ENCODE measurements at places on chromosomes 7 and 10.

- no peak for DNase-seq
Observed at GRCh38 chr10:72173619-72174296, 42.1 kb upstream of the ANAPC16 start.

- no peak for DNase-seq
Observed at GRCh38 chr10:13690281-13690825, 103.6 kb downstream of the PRPF18 start.

DNA sequence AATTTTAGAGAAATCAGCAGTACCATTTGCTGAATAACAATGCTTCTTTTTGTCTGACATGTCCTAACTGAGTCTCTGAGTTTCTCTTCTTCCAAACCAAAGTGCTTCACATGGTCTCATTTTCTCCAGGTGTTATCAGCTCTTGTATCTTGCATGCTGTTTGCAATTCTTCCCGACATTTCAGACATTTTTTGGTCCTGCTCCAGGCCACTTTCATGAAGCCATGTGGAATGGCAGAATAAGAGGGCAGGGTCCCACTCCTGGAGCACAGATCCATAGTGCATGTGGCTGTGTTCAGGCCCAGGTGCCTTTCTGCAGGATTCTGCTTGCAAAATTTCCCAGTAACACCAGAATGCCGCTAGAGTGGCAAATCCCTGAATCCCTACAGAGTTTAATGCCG is 916.2 kb downstream of the NXPH1 start:
- no peak for DNase-seq

DNA sequence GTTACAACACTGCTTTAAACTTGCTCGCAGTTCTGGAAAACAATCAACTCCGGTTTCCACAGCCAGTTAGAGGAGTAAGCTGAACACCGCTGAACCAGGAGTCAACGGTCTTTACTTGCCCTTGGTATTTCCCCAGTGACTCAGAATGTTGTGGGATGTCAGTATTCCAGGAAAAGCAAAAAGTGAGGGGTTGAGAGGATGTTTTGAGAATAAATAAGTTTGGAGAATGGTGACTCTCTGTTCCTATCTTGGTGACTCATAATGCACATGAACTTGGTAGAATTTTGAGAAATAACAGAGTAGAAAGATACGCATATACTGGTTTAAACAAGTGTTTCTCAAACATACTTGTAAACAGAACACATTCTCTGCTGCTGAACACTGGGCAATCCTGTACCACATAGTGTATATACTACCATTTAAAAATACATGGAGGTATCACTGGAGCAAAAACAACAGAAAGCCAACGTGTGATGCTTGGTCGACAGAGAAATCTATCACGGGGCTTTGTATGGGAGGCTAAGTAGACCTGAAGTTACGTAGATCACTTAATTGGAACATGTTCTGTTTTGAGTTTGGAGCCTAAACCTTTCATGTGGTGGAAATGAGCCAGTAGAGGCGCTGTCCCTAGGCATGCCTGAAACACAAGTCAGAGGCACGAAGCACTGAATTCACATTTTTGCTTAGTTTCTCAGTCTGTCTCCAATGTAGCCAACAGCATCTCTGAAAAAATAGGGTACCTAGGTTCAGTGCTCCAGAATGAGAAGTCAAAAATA is 534.3 kb downstream of the PARD3 start:
- peak; percentile 81 for DNase-seq

DNA sequence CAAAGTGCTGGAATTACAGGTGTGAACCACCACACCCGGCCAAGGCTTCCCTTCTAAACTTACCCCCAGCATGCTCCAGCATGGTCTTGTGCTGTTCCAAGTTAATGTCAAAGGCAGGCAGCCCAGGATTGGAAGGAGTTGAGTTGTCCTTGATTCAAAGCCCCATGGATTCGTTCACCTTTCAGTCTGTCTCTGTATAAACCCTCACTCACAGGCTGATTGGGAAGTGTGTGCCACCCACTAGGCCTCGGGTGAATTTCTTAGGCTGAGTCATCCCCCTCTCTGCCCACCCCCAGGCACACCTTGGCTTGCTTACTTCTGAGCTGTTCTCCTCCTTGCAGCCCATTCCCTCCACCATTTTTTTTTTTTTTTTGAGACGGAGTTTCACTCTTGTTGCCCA is 13.3 kb upstream of the PRDX3 start:
- no peak for DNase-seq

GRCh38 chr10:123901621-123902020 is 10.0 kb upstream of the CPXM2 start:
- DNase-seq = no peak

- DNase-seq = no peak
Observed at GRCh38 chr7:25250386-25250785, 22.1 kb upstream of the NPVF start.

- DNase-seq = no peak
Observed at GRCh38 chr7:33108554-33109004, 625 bp downstream of the RP9 start.

DNA sequence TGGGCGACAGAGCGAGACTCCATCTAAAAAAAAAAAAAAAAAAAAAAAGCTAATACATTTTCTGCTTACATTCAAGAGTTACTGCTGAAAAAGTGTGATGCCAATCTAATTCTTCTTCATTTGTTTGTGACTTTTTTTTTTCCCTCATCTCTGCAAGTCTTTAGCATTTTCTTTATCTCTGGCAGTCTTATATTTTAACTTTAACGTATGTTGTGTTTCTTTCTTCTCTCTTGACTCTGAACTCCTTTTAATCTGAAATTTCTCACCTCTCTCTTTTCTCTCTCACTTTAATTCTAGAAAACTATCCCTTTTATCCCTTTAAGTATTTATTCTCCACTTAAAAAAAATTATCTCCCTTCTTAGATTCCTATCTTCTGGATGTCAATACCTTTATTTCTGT is 146.5 kb downstream of the JMJD1C start:
- no peak for DNase-seq

DNA sequence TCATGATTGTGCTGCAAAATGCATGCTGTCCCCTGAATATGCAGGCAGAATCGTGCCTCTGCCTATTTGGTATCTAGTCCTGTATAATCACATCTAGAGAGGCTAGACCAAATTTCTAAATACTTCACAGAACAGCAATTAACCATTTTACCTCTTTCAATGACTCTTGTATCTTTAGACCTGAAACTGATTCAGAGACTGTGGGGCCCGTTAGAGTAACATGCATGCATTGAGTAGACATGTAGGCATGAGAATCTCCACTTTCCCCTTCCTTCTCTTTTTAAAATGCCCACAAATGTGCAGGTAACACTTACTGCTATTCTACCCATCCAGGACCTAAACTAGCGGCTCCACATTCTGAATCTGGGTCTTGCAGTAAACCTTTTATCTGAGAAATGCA is 8.8 kb downstream of the ZNF92 start:
- DNase-seq = no peak

DNA sequence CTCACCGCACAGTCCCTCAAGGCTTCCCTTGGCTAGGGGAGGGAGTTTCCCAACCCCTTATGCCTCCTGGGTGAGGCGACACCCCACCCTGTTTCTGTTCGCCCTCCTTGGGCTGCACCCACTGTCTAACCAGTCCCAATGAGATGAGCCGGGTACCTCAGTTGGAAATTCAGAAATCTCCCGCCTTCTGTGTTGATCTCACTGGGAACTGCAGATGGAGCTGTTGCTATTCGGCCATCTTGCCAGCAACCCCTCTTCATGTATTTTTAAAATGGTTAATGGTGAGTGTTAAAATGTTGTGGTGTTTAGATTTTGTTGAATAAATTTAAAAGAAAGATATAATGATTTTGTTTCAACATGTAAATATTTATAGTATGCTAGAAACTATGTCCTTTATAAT is 22.0 kb downstream of the UMAD1 start:
- no peak for DNase-seq

DNA sequence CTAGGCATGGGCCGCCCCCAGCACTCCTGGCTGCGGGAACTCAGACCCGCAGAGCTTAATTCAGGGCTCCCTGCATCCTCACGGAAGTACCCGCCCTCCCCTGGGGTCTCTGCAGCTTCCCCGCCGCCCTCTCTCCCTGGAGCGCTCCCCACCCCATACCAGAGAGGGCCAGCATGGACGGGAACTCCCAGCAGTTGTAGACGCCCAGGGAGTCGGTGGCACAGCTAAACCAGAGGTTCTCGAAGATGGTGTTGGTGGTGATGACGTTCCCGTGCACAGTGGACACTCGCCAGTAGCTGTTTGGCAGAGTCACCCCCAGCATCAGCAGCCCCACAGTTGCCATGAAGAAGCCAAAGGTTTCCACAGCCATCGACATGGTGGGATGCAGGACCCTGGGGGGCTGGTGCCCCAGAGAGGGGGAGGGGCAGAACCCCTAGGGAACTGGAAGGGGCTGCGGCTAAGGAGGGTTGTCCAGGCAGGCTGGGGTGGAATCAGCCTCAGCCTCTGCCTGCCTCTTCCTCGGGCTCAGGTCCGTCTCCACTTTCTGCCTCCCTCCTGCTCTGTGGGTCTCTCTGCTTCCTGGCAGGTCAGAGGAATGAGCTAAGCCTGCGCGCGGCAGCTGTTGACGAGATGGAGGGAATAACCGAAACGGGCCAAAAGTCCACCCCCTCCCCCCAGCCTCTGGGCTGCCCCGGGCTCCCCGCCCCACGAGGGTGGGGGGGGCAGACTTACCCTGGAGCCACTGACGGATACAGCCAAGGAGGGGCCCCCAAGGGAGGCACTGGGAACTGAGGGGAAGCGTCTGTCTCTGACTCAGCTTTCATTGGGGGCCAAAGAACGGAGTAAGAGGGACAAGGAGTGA is at the start of gene CLDN15:
Gene CLDN15, minus strand, starts transcription at position 597 of the 862 bp plus-strand sequence. Its CDS starts 221 bp downstream, at position 376.
- peak; percentile 33 for DNase-seq

- DNase-seq = no peak
Observed at GRCh38 chr7:21773326-21773725, 172.4 kb downstream of the CDCA7L start.

GRCh38 chr10:10126218-10126617 is 891.5 kb upstream of the CELF2 start:
- no peak for DNase-seq

- DNase-seq = peak; percentile 14
Observed at GRCh38 chr7:12635830-12636229, 51.6 kb upstream of the ARL4A start.

DNA sequence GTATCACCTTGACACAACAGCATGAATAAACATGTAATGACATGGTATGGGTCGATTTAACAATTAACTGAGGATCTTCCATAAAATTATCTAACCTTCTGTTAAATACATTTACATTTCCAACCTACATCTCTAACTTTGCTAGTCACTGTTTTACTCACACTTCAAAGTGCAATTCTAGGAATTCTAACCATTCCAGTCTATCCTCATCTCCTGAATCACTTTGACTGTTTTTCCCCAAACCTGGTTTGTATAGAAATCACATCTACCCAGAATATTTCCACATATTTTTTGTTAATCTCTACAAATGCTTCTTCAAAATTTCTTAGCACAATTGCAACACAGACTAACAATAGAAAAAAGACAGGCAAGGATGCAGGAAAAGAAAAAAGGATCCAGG is 6.2 kb downstream of the ABI1 start:
- DNase-seq = no peak

DNA sequence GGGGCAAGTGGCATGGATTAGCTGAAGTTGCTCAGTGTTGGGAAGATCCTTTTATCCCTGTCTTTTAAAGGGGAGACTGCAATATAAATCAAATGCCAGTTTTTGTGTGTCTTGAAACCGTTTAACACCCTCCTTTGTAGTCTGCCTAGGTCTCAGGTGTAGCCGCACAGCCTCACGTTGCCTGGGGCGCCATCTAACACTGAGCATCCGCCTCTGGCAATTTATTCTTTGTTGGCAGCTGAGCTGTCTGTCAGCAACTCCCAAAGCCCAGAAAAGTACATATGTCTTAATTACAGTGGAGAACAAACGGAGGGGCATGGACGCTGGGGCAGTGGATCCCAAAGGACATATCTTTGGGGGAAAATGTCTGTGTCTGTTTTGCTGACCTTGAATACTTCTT is 254.7 kb downstream of the STK31 start:
- no peak for DNase-seq

DNA sequence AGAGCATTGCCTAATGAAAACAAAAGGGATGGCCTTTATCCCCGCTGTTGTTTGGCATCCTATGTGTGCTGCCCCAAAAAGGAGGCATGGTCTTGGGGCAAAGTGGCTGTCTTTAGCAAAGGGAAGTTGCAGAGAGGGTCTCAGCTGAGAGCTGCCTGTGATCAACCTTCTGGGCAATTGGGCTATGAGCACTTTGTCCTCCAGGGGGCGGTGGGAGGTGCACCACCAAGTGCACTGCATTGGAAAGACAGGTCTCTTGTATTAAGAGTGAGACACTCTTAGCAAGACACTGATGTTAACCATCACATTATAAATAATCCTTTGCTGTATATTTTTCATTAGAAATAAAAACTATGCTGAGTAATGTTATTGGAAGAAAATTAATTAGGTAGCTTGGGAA is 314.8 kb downstream of the POM121L12 start:
- DNase-seq = no peak

- no peak for DNase-seq
Observed at GRCh38 chr10:128419466-128420019, 293.3 kb upstream of the MKI67 start.

GRCh38 chr10:47367646-47368045 is 16.4 kb downstream of the ZNF488 start:
- DNase-seq = no peak

DNA sequence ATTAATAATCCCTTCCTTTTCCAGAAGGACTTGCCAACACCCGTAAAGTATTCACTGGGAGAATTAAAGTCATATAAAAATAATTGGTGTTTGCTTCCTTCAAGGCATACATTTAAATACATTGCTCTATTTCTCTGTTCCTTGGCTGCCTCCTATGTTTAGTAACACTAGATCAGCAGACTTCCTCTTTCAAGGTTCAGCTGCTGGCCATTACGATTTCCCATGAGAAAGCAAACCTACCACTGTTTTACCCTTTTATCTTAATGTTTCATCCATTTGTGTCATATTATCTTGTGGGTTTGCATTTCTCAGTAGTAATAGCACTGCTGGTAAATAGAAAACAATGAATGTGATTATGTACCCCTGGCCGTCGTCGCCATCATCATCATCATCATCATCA is 313.8 kb upstream of the BMPER start:
- DNase-seq = no peak

DNA sequence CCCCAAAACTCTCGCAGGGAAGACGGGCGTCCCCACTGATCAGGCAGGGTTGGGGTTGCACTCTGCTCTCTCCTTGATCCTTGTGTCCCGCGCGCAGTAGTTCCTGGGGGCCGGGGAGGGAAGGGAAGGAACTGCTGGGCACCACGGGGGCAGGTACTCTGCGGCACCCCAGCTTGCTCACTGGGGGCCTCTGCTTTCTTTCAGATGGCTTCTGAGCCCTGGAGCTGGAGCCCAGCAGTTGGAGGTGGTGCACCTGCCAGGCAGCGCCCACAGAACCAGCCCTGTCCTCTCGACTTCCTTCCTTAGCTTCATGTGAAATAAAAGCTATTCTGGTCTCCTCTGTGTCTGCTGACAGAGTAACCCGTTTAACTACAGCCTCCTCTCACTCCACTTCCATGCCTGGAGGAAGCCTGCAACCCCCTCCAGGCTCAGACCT is 12.2 kb downstream of the PLAC9 start:
- no peak for DNase-seq

GRCh38 chr10:24703700-24704099 is 20.0 kb downstream of the ARHGAP21 start:
- DNase-seq = peak; percentile 55

All from AG20443 (cell line).